ENCODE measurements at places on chromosomes 5 and 9.

DNA sequence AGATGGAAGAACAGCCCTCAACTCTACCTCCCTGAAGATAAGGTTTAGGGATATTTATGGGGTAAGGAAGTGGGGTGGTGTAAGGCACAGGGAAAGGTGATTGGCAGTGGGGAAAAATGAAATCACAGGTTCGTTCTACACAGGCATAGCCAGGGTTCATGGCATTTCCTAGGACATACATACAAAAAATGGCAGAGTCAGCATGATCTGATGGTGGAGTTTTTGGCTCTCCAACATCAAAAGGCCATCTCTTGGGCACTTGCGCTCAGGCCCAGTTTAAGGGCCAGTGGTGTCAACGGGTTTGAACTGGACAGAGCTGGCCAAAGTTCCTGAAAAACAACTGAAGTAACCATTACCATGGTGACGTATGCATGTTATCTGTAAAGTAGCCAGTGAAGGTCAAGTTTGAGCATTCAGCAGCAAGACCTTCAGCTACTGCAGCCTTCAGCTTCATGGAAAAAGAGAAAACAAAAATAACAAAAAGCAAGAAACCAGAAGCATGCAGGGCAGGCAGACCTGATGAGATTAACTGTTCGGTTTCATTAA lies 92.8 kb downstream of the SMARCA2 start:
- no peak for DNase-seq

GRCh38 chr9:134210908-134211810 lies 46.8 kb upstream of the RNU6ATAC start:
- peak; percentile 86 for DNase-seq

DNA sequence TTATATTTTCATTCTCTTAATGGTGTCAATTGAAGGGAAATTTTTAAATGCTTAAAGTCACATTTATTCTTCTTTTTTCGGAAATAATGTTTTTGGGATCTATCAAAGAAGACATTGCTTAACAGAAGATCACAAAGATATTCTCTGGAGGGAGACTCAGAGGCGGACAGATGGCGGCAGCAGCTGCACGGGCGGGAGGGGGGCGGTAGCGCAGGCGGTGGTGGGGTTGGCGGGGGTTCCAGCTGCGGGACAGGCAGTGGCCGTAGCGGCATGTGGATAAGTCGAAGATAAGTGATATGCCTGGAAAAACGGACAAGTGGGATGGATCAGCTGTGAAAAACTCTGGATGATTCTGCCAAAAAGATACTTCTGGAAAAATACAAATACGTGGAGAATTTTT lies 31.6 kb upstream of the ZDHHC11B start:
- no peak for DNase-seq

GRCh38 chr5:116340799-116341198 lies 233.8 kb downstream of the SEMA6A start:
- no peak for DNase-seq

- peak; percentile 2 for DNase-seq
Observed at GRCh38 chr9:130607640-130608420, 28.5 kb downstream of the FUBP3 start.

DNA sequence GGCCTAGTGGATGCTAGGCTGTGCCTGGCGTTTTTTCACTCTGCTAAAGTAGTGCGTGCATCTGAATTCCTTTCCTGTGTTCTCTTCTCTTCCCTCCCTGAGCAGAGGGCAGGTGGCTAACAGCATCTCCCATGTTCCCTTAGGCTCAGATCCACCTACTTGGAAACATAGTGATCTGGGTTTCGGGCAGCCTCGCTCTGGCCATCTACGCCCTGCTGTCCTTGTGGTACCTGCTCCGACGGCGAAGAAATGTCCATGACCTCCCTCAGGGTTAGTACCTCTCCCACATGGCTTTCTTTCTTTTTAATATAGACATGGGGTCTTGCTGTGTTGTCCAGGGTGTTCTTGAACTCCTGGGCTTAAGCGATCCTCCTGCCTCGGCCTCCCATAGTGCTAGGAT lies 9.9 kb downstream of the UCK1 start:
- DNase-seq, result no peak

- no peak for DNase-seq
Observed at GRCh38 chr5:138245717-138246116, 28.7 kb downstream of the GFRA3 start.

DNA sequence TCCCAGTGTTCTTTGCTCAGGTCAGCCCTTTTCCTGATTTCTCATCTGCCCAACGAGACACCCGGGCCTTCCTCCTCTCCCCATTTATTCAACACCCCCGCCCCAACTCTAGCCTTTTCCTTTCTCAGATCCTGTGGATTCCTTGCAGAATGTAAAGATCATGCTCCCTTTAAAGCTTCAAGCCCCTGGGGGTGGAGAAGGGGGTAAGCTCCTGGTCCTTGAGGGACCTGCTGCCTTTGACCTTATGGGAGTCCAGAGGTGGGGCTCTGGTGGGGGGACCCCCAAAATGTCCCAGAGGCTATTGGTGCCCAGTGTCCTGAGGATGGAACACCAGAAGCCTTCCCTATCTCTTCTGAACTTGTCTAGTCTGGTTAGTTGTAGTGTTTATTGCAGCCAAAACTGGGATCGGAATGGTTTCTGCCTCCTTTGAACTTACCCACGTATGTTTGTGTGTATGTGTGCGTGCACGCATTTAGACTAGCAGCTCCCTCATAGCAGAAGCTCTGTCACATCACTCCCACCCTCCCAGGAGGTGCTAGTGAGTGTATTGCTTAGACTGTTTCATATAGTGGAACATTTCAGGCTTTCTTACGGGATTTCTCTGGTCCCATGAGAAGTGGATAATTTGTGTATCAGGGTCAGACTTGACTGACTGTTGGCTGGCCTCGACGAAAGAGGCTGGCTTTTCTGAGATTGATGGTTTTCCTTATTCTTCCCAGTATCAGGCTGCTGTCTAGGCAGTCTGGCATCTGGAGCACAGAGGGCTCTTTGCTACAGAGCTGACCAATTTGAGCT lies 1.1 kb downstream of the GALNT10 start:
- DNase-seq, result no peak

- DNase-seq, result no peak
Observed at GRCh38 chr5:179825655-179826182, 5.0 kb downstream of the SQSTM1 start.

DNA sequence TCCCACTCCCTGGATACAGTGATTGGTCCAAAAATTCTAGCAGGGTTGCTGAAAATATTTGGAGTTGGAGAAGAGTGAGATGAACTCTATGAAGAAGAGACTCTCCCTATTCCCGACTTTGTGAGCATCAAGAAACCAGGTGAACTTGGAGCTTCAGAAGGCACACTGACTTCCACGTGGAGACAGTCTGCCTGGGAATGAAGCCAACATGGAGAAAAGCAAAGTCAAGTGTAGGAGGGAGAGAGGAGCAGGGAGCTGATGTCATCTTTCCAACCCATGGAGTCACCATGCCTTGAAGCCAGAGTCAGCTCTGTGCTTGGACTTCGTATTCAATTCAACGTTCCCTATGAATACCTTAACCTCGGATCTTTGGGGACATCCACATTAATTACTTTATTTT lies 125.1 kb downstream of the NPR3 start:
- no peak for DNase-seq

DNA sequence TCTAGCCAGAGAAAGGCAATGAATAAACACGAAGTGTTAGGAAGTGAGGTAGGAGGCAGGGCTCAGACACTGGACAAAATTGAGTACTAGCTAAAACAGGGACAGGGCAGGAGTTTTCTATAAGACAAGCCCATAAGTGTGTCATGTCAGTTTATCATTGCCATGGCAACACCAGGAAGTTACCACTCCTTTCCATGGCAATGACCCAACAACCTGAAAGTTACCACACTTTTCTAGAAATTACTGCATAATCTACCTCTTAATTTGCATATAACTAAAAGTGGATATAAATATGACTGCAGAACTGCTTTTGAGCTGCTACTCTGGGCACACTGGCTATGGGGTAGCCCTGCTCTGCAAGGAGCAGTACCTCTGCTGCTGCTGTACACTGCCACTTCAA lies 442.5 kb upstream of the COX7C start:
- no peak for DNase-seq

DNA sequence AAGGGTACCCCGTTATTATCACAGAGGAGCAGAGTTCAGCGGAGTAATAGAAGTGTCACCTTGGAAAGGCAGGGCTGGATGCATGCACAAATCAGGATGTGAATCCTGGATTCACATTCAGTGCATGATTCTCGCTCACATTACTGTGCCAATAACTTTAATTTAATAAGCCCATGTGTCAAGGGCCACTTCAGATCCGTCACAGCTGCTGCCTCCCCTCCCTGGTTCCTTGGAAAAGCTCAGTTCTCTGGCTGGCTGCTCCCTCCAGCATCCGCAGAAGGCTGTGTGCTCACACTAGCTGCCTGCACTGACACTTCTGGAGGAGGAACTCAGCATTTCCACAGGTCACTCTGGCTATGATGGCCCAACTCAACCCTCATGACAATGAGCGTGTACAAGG lies 256.8 kb upstream of the ADAMTS16 start:
- no peak for DNase-seq

DNA sequence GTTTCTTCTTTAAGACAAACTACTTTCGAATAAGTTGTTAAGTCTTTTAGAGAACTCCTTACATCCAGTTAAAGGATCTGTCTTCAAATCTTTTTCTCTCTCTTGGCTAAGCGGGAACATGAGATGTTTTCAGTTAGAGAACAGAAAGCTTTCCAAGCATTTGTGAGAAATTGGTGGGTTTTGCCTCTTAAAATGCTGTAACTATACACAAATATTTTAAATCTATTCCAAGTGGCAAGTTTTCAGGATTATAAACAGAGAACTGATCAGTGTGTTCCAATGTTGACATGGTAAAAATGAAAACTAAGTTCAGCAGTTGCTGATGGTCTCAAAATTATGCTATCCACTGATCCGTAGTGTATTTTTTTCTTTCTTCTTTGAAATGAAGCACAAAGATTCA lies 100.4 kb downstream of the EBF1 start:
- no peak for DNase-seq

DNA sequence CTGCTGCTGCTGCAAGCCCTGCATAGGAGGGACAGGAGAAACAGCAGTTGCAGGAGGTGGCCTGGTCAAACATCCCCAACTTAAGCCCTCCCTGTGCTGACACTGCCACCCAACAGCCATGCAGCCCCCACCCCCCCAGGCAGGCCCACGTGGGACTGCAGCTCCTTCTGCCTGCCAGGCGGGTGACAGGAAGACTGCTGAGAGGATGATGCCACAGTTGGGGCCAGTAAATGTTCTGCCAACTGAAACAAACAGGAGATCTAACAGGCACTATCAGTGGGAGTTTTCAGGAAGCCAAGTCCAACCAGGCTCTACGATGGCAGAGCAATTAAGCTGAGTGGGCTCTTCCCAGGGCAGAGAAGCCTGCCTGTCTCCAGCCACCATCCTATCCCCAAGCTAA lies 31.1 kb downstream of the DIRAS2 start:
- no peak for DNase-seq

GRCh38 chr9:107397076-107398044 lies 92.2 kb downstream of the KLF4 start:
- DNase-seq, result no peak

DNA sequence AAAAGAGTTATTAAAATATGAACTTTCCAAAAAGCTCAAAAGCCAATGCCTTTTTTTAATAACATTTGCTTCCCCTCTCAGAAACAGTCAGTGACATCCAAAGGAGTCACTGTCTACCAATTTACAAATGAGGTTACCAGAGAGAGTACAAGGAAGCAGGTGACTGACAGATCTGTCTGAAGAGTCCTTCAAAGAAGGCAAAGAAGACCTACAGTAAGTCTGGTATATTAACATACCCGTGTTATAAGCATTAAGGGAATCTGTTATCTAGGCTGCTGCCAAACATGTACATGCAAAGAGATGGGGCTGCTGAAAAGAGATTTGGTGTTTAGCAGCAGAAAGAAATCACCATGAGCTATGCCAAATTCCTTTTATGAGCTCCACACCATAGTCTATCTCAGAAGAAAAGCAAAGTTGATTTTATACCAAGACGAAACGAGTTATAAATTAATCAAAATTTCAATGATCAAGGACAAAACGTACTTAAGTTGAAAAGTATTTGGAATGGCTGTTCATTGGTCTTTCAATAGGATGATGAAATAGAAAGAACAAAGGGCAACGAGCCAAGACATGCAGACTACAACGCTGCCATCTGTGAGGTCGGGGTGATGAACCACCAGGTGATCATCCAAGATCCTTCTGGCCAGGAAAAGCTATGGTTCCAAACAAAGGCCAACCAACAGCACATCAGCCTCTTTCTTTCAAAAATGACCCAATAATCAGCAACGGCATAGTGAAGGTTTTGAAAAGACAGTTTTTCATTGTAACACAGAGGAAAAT lies 8.1 kb downstream of the PRELID2 start:
- DNase-seq, result peak; percentile 59

GRCh38 chr5:59746241-59746765 lies 147.2 kb downstream of the PDE4D start:
- DNase-seq, result peak; percentile 88

DNA sequence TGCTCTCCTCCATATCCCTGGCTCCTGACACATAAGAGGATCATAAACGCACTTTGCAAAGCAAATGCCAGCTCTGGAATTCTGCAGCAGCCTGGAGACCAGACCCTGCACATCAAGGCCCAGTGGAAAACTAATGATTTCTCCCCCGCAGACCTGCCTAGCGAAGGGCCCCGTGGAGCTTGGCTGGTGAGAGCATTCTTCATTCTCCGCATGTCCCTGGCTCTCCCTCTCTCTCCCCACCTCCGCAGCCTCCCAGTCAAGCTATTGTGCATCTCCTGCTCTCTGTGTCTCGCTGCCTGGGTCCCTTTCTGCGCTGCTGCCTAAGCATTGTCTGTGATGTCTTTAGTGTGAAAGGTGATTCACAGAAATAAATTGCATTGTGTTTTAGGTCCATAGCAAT lies 46.7 kb downstream of the GRIA1 start:
- DNase-seq, result no peak

DNA sequence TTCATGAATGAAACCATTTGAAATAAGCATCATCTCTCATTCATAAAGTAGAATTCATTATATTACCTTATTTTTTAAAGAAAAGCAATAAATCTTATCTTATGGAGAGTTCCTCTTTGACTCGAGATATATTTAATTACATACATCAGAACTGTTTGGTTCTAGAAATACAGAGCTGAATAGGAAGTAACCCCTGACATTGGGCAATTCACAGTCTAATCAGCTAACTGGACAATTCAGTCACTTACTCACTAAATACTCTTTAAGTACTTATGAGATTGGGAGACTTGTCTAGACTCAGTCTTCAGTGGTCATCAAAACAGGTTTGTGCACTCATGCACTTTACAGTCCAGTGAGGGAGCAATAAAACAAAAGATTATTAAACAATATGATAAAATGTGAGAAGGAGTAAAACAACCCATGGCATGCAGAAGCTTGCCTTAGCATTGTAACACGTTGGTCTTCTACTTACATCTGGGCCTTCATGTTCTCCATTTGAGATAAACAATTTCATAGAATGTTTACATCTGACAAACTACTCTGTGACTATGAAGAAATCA lies 11.5 kb upstream of the FBXO38 start:
- no peak for DNase-seq

- no peak for DNase-seq
Observed at GRCh38 chr9:77679661-77680368, 31.7 kb upstream of the GNA14 start.
